Calu3 (cell line): ENCODE measurements at places on chromosomes 1 and 21. TPM values are rescaled to one million over a fixed set of nuclear protein-coding genes. Genes with fewer than 3 reads are reported as not detected.

PBX1 gene
- total RNA-seq, result 21.8 and 22.5 TPM in 2 replicates

FCAMR gene
- total RNA-seq, result not detected in 2 replicates

DNA sequence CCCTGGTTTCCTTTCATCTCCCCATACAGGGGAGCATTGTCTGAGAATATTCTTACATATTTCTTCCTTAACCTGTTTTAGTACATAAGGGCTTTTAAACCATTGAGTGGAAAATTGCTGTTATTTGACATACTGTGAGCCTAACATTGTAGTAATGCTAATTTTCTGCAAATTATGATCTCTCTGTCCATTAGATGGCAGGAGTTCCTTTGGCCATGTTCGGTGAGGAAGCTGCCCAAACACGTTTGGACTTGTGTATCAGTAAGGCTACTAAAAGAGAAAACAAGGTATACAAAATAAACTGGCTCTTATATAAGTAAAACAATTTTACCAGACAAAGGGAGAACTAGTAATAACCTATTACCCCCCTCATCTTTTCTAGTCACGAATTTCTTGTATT, 29.2 kb downstream of the CDC7 start:
- peak; percentile 25 for DNase-seq

- no peak for DNase-seq
These were observed 1342.7 kb upstream of the ADGRL4 start for GRCh38 chr1:80349218-80349617.

DNA sequence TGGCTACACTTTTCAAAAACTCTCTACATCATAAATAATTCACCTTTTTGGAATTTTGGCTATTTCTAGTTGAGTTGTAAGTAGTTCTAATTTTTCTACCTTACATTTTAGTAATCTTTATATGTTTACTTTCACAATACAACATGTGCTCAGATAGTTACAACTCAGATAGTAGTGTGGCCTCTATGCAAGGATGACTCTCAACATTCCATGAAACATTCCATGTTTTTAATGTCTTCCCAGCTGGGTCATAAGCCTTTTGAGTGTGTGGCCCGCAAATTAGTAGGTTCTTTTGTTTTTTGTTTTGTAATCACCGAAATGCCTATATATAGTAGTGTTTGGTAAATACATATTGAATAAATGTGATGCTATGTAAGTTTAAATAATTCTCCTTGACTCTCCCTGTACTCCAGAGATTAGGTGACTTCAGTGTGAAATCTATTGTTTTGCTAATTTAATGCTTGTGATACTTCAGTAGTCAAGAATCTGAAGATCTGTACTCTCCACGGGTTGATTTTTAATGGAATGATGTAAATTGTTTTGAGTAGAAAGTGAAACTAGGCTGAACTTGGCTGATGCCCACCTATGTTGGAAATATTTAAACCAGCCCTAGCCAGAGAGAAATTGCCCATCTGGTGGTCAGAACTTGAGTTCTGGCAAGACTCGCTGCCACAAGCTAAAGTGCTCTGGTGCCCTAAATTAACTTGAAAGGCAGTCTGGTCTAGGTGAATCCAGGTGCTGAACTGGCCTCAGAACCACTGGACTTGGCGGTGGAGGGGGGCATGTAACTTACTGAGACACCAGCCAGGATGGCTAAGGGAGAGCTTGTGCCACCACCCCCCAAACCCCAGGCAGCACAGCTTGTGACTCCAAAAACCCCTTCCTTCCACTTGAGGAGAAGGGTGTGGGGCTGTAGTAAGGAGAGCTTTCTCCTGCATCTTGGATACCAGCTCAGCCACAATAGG, 165.6 kb downstream of the USP25 start:
- no peak for DNase-seq

- no peak for DNase-seq
These were observed 769 bp upstream of the ADAMTS4 start for GRCh38 chr1:161199506-161200139.

DNA sequence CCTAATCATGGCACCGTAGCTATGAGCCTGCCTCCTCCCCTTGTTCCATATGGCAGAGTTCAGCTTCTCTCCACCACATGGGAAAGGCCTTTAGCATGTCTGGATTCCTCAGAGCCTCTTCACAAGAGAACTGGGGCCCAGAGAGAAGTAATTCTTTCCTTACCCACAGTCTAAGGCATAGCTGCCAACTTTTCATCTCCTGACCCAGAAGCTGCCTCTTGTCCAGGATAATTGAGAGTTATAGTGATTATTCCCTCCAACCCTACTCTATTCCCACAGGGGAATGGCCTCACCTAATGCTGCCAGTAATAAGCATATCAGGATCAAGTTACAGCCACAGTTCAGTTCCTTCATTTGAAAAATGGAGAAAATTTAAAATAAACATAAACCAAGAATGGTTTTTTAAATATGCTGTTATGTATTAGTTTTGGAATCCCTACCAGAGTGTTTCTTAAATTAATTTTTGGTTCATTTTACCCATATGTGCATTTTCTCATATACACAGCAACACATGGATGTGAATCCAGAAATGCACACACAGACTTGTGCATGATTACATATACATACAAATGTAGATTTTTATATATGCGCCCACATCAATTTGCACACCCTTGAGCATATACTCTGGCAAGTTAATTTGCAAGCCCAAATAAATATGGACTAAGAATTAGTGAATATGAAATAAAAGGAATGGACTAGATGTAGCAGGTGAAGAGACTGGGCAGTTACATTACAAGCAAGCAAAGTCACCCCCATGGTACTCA, 63.9 kb upstream of the WARS2 start:
- DNase-seq, result no peak

GRCh38 chr1:42962641-42963377, 4.1 kb upstream of the SLC2A1 start:
- DNase-seq, result no peak

GRCh38 chr1:204367956-204368355, 8.2 kb upstream of the PLEKHA6 start:
- DNase-seq, result no peak

GRCh38 chr1:97433094-97433823, 487.6 kb downstream of the DPYD start:
- no peak for DNase-seq

GRCh38 chr1:5109633-5110032, 455.2 kb downstream of the AJAP1 start:
- no peak for DNase-seq

DNA sequence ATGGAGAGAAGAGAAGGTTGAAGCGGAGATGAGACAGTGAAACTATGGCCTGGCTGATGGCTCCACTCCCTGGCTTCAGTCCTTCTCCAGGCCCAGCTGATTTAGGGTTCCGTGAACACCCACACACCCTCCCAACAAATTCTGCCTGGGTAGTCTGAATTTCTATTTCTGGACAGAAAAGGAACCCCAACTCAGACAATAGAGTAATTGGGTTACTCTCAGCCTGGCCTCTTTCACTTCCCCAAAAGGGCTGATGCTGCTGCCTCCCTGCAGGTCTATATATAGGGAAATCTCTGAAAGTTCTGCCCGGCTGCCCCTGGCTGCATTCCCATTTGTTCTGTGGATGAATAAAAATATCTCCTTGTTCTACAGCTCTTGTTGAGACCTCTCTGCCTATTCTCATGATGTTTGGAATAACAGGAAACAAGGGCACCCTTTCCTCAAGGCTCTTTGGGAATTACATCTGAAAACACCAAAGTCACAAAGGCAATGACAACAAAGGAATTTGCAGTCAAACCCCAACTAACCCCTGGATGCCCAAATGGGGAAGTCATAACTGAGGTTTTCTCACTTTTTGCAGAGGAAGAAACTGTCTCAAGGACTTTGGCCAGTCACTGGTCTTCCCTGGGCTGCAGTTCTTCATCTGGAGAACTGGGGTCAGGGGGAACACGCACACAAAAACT, 11.4 kb upstream of the ZSCAN20 start:
- no peak for DNase-seq
